ENCODE measurements at places on chromosomes 6 and 20. TPM values are rescaled to one million over a fixed set of nuclear protein-coding genes. Genes with fewer than 3 reads are reported as not detected.

Gene NOTCH4
- total RNA-seq: 6.7 TPM

- DNase-seq: peak; percentile 59
Measured at GRCh38 chr6:136059308-136059707, 190.8 kb downstream of the MTFR2 start.

DNA sequence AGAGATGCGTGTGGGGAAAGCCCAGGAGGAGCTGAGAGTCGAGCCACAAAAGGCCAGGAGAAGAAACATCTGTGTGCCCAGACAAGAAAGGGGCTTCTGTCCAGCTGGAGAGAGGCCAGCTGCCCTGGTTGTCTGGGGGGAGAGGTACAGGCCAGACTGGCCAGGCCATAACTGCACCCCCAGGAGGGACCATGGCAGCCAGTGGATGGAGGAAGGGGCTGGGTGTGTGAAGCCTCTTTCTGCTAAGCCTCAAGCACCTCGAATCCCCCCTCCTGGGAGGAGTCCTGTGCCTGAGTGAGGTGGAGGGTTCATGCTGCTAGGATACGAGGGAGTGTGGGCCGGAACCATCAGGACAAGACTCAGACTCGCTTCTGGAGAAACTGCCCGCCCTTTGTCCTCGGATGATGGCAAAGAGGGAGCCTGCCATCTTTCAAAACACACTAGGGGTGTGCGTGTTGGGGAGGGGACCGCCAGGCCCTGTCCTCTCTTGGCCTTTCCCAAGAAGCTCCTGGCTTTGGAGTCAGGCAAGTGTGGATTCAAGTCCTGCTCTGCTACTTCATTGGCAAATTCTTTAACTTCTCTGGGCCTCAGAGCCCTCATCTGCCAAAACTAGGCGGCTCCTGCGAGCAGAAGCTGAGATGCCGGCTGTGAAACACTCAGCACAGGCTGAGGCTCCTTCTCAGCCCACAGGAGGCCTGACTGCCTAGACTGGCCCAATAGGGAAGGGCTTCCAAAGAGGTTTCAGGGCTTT lies 90.3 kb downstream of the ASXL1 start:
- no peak for DNase-seq

GRCh38 chr6:47762502-47762901 lies 19.3 kb upstream of the OPN5 start:
- no peak for DNase-seq

DNA sequence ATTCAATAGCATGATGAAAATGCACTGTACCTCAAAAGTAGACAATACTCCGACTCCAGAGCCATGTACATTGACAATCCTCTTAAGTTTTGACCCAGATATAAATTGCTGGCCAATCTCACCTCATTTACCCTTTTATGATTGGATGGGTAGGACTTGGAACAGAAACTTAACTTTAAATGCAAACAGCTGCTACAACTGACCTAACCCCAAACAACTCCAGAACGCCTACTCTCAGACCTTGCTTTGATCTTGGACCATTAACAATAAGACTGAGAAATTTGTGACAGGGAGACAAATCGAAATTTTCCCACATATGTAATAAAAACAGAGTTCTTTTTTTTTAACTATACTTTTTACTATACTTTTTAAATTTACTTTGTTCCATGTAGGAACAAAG lies 200.5 kb upstream of the MCHR2 start:
- DNase-seq: no peak

Measured in umbilical cord (tissue), 2 donors.